ENCODE measurements at places on chromosomes 5 and 9.
A peak's percentile ranks its signal among the peaks of the same experiment; 100 is the strongest.

DNA sequence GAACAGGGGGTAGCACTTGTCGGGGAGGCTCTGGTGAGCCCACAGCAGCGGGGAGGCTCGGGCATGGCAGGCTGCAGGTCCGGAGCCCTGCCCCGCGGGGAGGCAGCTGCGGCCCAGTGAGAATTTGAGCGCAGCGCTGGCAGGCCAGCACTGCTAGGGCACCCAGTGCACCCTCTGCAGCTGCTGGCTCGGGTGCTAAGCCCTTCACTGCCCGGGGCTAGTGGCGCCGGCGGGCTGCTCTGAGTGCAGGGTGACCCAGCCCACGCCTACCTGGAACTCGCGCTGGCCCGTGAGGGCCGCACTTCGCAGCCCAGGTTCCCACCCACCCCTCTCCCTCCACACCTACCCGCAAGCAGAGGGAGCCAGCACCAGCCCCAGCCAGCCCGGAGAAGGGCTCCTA lies 151.0 kb downstream of the NXNL2 start:
- DNase-seq = no peak

DNA sequence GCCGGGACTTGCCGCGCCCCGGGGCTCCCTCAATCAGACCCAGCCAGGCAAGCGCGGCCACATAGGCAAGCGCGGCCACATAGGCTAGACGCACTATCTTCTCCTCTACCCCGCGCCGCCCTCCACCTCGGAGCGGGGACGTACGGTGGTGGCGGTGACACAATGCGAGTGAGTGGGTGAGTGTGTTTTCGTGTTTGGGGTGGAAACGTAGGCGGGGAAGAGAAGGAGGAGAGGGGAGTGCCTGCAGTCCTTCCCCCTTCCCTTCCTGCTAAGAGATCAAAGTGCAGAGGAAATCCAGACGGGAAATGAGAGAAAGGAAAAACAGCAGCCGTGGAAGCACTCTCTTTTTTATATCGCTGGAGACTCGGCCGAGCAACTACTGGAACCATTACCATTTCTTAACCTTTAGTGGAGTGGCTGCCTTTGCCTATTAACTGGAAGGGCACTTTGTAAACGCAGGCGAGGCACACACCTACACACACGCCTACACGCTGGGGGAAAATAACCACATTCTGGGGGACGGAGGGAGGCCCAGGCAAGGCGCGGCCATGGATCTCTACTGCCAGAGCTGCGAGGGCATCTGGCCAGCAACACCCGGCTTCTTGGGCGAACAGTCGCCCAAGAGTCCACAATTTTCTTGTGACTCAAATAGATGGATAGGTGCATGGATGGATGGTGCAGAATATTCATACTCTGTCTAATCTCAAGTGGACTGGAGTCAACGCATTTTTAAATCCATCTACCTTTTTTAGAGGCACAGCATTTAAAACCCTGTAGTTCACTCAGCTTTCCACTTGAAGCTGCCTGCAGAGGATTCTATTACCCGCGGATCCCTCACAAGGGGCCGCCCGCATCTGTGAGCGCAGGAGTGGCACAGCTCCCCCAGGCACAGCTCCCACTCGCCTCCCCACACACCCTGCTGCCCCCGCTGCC lies 2.1 kb downstream of the EDIL3 start:
- DNase-seq = peak; percentile 46

- DNase-seq = no peak
Observed at GRCh38 chr9:131276094-131276888, at the start of gene FAM78A. FAM78A (minus strand) TSS chr9:131276510; CDS start chr9:131276179, 331 bp downstream.

- DNase-seq = no peak
Observed at GRCh38 chr5:133942614-133943474, 25.6 kb downstream of the C5orf15 start.

DNA sequence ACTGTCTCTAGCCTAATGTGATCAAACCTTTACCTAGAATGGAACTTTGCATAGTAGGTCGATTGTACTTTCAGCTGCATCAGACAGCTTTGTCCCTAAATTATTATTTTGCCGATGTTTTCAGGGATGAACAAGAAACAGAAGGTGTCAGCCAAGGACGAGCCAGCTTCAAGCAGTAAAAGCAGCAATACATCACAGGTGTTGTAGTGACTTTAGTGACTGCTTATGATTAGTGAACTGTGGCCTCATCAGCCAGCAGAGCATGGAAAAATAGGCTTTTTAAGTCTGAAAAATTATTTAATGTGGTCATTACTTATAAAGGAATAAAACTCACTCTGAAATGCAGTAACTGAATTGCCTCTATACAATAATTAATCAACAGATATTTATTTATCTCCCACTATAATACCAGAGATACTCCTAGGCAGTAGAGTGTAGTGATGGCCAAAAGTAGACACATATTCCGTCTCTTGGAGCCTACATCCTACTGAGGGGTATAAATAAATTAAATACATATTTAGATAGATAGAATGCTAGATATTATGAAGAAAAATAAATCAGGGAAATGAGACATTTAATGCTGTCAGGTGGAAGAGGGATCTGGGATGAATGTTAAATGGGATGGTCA lies 166.3 kb downstream of the PARP8 start:
- no peak for DNase-seq

DNA sequence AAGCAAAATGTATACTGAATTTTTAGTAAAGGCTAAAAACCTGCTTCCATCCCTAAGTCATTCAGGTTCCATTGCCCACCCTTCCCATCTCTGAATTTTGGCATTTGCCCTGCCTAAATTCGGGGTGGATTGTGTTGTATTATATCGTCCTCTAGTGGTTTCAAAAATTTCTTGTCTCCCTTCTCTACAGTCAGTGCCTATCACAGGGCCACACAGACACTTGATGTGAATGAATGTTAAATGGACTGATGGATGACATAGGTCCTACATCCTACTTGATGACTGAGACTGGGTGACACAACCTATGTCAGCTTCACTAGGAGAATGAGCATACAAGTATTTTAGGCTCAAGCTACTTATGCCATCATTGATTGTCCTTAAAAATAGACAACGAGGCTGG lies 45.6 kb upstream of the SLC30A5 start:
- peak; percentile 13 for DNase-seq

DNA sequence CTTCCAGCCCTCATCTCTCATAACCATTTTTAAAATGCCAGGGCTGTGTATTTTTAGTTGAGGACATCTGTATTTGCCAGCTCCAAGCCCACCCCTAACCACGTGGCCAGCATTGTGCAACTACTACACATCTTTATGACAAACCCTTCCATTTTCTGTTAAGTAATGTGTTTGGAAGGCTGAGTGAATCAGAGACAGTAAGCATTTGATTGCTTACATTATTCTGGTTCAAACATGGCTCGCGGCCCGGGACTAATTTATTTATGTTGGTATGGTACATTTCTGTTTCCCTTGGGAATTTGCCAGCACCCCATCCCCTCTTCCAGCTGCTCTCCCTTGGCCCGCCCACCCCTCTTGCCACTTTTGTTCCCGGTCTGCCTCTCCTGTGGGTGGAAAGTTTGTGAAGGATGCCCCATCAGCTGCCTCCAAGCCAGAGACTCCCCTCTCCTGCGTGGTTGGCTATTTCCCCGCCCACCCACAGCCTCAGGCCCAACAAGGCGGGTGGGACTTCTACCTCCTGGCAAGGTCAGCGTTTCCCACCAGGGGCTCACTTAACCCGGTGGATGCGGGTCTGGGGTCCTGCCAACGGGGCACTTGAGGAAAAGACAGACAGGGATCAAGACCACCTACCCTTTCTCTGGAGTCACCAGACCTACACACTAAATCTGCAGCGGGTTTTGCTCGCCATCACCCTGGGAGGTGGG lies 162.2 kb downstream of the HSD17B3 start:
- DNase-seq = no peak

GRCh38 chr9:109482391-109482916 lies 15.7 kb downstream of the PTPN3 start:
- DNase-seq = no peak

DNA sequence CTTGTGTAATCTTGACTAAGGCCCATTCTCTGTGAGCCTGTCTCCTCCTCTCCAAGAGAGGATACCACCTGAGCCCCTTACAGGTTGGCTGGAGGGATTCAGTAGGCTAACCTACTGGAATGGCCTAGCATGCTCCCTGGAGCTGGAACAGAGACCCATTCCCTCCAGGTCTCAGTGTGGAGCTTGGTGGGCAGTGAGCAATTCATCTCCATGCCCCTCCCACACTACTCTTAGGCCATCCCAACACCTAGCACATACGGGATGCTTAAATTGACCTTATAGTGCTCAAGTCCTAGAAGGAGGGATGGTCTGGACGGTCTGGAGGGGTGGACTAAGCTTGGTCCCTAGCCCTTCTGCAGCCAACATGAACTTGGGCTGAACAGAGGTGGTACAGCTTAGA lies 75.6 kb downstream of the CRB2 start:
- DNase-seq = no peak

DNA sequence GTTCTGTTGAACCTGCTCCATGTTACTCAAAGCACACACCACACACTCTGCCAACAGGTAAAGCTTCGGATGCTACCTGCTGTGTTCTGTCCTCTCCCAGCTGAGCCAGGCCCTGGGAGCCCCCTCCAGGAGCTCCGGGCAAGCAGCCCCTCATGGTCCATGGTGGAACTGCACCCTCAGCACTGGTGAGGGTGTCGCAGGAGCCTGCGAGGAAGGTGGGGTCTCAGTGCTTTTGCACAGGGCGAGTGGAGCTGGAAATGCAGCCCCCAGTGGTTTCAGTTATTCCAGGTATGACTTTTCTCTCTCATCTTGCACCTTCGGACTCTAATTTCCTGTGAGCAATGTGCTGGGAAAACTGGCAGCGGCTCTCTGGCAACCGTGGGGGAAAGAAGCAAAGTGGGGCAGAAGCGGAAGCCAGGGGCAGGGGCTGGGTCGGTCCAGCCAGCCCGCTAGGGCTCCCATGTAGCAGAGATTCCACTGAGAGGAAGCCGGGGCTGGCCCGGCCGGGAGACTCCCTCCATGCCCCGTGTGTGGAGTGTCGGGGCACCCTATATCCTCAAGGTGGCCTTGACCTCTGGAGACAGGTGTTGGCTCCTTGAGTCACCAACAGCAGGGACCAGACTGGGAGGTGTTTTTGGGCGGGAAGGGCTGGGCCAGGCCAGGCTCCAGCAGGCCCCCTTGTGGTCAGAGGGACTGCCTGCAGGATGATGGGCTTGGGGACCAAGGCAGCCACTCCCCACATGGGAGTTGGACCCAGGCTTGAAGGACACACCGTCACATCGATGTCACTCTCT lies 75.6 kb upstream of the PRSS3 start:
- DNase-seq = no peak

GRCh38 chr5:103216137-103216536 lies 42.4 kb upstream of the MACIR start:
- DNase-seq = no peak

GRCh38 chr9:89374176-89374575 lies 55.9 kb downstream of the SECISBP2 start:
- no peak for DNase-seq

GRCh38 chr5:24644761-24645160 lies at the start of gene CDH10:
CDH10 (minus strand) TSS chr5:24644978; CDS start chr5:24593490, 51,488 bp downstream.
- DNase-seq = peak; percentile 55

DNA sequence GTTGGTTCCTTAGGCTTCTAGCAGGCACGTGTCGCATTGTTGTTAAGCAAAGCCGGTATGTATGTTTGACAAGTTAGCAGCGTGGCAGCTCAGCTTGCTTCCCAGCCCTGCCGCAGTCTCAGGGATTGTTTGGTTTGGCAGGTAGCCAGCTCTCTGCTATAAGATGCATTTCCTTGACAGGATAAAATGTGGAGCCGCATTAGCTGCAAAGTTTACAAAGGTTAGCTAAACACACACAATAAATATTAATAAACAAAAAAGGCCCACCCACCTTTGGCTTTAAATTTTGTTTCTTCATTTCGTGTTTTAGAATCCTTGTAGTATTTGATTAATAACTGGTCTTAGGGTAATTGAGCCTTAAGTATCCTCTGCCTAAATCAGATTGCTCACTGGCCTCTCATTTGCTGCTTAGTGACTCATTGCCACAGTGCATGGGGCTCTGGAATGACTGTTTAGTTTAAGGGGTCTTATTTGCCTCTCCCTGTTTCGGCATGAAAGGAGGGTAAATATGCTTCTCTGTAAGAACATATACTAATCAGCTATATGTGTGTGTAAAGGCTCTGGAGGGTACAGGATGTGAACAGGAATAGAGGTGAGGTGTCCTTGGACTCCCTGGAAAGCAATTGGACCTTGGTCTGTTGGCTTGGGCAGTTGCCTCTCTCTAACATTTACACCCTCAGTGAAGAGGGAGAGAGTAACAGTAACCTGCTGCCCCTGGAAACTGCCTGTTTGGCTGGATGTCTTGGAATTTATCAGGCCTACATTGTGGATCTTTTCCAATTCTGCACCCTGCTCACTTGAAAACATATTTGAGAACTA lies 122.0 kb downstream of the GDNF start:
- peak; percentile 79 for DNase-seq

- DNase-seq = no peak
Observed at GRCh38 chr9:33170464-33171415, 3.6 kb upstream of the B4GALT1 start.

DNA sequence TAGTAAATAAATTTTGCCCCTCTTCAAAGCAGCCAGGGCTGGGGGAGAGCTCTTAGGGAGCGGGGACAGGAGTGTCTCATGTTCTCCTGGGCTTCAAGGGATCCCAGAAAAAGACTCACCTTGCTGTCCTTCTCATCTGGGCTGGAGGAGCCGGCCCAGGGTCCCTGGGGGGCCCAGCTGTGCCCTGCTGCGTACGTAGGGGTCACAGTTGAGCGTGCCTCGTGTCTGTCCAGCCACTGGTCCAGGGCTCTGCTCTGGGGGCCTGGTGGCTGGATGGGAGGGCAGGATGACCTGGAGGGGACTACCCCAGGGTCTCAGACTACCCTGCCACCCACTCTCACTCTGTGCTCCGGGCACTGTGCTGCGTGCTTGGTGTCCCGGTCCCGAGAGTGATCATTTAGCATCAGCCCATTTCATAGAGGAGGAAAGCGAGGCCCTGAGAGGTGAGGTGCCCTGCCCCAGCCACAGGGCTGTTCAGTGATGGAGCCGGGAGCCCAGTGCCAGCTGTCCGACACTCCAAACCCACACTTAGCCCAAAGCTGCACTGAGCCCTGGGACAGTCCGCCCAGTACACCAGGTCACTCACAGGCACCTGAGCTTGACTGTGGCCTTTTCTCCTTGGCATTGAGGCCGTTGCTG lies 26.2 kb upstream of the TDRD7 start:
- no peak for DNase-seq

DNA sequence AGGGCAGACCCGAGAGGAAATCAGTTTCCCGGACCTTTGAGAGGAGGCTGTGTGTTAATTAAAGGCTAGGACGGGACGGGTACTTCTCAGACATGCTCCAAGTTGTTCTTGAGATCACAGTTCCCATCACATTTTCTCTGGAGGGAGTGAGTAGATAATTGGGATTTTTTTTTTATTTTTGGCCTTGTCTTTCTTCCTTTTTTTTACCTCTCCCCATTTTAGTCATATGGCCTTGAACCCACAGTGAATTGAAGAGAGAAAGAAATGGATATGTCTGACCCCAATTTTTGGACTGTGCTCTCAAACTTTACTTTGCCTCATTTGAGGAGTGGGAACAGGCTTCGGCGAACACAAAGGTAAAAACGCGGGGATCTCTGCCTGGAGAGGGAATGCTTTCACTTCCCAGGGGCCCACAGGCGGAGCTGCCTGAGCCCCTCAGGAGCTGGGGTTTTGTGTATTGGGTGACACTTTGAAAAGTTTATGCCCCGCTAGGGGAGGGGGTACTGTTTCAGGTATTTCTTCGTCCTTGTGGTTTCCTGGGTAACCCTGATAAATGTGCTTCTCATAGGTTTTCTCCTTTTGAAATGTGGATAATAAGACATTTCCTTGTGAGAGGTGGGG lies 191.8 kb downstream of the CD180 start:
- DNase-seq = no peak

All from renal cortex interstitium (tissue), 15 donors.